ENCODE measurements at places on chromosomes 13 and 19.

DNA sequence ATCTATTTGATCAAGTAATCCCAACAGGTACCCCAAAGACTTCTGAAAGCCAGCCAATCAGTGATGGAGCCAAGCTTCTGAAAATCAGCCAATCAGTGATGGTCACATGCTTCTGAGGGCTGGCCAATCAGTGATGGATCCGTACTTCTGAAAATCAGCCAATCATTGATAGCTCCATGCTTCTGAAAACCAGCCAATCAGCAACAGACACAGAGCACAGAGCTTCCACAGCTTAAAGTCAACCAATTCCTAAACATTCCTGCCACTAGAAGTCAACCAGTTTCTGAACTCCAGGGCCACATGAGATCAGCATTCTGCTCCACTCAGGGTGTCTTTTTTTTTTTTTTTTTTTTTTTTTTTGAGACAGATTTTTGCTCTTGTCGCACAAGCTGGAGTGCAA lies 8.2 kb upstream of the HSD17B14 start:
- DNase-seq, result no peak

DNA sequence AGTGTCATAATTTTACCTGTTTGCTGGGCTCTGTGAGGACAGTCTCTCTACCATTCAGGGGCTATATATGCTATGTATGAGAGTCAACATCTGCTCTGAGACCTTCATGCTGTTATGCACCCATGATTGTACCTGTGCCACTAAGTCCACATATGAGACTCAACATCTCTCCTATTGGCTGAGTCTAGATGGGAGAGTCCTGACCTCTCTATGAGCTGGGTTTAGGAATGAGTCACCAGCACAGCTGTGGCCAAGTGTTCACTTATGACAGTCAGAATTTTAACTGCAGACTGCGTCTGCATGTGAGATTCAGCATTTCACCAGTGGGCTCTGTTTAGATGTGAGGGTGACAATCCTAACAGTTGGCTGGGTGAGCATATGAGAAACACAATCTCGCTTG lies 49.5 kb downstream of the ZNF729 start:
- DNase-seq, result no peak

DNA sequence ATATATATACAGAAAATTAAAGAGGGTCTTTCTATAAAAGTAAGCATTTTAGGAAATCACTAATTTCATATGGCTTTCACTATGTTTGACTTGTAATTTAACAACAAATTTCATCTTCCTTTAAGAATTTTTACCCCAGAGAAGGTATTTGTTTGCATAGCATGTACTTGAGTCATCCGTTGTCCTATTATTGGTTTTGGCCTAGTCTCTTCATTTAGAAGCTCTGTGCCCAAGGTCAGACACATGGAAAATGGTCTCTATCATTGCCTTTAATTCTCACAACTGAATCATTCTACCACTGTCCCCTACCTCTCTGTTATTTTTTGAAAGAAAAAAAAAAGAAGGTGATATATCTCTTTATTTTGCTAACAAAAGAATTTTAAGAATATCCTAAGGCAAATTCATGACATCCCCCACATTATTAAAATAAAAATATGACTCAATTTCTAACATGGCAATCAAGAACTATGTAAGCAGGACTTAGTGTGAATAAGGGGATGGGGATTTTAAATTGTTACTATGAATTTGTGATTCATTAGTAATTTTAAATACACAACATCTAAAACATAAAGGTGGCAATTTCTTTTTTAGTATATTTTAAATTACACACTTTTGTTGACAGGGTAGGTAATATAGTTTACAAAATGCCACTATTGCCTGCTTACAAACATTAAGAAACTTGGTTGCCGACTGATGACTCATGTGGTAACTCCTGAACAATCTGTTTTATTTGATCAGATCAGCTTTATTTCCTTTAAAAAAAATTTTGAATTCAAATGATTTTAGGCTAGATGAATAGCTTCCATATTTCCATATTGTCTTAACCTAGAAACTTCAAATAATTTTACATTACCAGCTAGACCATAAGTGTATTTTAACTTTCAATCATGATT lies 13.9 kb downstream of the SLITRK5 start:
- DNase-seq, result no peak

- DNase-seq, result no peak
Observed at GRCh38 chr13:112814905-112815585, 125.2 kb downstream of the ATP11A start.

- no peak for DNase-seq
Observed at GRCh38 chr19:3547301-3547731, 8.3 kb downstream of the TEKTIP1 start.

All from T-helper 1 cell (primary cell).